ENCODE measurements at places on chromosomes 3 and 15.

DNA sequence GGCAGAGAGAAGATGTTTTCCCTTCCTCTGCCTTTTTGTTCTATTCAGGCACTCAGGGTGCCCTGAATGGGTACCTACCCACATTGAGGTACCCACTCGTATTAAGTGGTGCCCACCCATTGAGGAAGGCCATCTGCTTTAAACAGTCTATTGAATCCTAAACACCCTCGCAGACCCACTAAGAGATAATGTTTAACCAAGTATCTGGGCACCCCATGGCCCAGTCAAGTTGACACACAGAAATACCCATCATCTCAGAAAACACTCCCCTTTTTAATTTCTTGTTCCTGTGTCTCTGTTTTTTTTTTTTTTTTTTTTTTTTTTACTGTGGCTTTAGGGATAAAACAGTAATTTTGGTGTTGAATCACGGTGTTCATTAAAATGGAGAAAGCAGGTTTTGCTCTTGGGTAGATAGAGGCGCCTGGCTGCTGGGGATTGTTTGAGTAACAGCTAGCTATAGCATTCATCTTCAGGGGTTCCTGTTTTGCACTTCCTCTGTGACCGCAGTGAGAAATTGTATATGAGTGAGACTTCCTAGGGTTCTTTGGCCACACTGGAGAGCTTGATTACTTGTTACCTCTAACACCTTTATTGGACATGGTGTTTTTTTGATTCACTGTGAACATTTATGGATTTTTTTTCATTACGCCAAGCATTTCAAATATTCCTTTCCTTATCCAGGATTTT, 259.1 kb downstream of the PTPRG start:
- DNase-seq = no peak

- no peak for DNase-seq
These were observed 148.5 kb downstream of the DUT start for GRCh38 chr15:48479751-48480150.

- DNase-seq = no peak
These were observed 24.5 kb downstream of the TMOD3 start for GRCh38 chr15:51853998-51854397.

DNA sequence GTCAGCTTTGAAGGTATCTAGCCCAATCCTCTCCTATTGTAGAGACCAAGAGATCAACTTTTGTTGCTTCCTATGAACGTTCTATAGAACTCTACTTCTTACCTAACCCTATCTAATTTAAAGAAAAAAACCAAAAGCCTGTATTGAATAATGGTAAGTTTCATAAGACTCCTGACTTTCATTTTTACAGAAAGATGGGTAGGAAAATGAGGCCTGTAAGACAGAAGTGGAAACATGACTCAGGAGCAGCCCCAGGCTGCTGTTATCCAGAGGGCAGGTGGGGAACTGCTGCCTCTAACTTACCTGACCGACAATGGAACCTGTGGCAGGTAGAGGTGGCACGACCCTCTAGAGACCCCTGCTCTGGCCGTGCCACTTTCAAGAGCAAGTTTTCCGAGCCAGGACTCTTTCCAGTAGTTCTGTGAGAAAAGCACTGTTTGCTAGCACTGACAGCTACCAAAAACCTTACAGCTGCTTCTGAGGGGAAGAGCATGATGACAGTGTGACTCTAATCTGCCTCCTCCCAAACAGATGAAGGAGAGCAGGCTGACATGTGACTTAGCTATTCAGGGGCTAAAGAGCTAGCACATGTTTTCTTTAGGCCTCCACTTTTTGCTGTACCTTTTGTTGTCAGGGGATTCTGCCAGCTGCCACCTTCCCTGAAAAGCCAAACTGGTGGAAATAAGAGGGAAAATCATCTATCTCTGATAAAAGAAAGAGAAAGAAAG, 17.5 kb downstream of the POPDC2 start:
- no peak for DNase-seq

DNA sequence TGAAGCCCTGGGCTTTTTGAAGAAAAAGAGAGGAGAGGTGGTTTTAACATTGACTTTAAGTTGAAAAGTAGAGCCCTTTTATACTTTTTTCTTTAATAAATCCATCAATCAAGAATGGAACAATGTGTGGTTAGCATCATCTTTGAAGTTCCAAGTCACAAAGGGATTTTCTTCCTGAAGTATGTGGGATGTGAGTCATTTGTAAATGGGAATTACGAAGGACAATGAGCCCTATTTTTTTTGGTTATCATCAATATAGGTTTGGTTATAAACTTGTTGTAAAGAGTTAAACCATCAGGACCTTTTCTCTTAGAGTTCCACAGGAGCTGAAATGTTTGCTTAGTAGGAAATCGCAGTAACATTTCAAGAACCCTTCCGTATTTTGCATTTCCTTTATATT, 38.3 kb downstream of the PIK3CA start:
- no peak for DNase-seq

DNA sequence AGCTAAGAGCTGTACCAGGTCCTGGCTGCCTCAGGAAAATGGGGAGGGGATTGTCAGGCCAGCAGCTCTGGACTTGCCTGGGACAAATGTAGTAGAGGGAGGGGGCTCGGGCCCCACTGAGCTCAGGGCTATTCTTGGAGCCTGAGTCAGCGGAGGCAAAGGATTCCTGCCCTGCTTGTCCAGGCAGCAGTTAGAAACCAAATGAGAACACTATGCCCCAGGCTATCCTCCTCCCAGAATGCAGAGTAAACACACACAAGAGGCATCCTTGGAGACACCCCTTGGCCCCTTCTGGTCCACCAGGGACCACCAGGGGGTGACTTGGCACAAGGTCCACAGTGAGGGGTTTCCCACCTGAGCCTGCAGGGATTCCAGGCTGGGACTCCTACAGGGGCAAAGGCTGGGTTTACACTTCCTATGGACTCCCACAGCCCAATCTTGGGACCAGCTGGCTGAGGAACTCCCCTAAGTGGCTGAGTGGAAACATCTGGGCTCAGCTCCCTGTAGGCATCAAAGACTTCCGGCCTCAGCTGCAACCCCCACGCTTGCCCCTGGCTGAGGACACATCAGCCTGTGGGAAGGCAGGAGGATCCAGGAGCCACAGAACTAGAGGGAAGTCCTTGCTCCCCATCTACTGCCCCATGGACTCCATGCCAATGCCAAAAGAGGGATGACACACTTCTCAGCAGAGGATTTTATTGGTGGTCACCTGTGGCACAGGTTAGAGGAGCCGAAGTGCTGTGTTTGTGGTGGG, 3.4 kb upstream of the COL7A1 start:
- DNase-seq = no peak

DNA sequence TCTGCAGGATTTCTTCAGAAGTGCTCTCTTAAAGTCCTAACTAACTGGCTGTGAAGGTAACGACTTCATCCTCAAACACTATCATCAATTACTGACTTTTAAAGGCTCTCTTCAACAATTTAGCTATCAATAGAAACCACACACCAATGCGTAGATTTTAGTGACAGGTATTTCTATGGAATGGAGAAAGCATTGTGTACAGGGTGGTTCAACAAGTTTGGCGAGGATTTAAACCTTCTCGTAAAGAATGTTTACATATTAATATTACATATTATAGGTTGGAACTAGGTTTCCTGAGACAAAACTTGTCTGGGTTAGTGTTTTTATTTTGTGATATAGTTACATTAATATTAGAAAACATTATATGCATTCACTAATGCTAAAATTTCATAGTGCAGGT, 233.6 kb downstream of the CHL1 start:
- DNase-seq = no peak

- no peak for DNase-seq
These were observed 27.0 kb upstream of the TFG start for GRCh38 chr3:100682056-100682853.

DNA sequence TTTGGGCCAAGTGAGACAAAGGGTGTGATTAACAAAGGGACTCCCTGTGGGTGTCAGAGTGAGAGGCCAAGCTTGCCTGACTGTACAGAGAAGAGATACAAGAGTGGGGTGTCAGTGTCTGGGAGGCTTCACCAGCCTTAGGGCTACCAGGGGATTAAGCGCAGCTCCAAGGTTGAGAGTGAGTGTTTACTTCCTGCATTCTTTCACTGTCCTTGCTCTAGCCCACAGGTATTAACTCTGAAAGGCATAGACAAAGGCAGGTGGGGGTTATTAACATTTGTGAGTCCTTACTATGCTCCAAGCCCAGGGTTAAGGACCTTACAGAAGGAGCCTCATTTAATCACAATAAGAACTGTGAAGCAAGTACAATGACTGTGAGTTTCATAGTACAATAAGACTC, 107.6 kb downstream of the IL20RB start:
- no peak for DNase-seq

GRCh38 chr3:12139111-12139511, 19.6 kb downstream of the TIMP4 start:
- no peak for DNase-seq

DNA sequence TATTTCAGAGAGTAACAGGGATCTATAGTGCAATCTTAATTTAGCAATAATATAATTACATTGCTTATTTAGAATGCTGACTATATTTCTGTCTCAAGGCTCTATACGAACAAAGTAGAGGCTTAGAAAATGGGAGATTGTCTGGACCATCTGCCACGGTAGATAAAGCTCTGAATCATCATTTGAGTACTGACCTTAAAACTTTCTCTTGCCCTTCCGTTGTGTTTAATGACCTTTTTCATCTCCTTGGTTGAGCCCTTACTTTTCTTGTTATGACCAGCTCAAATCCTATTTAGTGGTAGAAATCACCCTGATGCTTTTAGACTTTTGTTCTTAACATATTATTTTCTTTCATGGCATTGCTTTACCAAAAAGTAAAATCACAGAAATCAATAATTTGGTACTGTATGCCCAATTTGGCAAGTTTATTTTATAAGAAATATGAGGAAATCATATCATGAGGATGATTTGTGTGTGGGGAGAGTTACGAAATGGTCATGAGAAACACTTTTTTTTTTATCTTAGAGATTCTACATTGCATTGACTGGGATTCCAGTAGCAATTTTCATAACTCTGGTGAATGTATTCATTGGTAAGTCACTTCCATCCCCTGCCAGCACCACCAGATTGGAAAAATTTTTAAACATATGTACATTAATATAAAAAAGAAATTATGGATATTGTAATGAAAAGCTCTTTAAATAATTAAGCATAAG, 11.0 kb downstream of the NDUFB5 start:
- no peak for DNase-seq

DNA sequence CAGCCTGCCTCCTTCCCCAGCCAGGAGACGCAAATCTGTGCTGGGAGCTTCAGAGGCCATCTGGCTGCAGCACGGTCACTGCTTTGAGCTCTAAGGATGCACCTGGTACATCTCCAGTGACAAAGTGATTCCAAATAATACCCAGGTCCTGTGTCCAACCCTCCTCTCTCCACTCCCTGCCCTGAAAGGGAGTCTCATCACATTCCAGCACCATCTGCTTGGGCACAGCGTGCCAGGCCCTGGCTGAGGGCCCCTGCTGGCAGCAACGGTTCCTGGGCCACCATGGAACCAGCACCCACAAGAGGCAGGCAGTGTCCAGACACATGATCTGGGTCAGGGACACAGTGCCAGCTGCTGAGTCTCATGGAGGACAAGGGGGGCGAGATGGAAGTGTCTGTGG, 81.3 kb downstream of the MTHFS start:
- no peak for DNase-seq

DNA sequence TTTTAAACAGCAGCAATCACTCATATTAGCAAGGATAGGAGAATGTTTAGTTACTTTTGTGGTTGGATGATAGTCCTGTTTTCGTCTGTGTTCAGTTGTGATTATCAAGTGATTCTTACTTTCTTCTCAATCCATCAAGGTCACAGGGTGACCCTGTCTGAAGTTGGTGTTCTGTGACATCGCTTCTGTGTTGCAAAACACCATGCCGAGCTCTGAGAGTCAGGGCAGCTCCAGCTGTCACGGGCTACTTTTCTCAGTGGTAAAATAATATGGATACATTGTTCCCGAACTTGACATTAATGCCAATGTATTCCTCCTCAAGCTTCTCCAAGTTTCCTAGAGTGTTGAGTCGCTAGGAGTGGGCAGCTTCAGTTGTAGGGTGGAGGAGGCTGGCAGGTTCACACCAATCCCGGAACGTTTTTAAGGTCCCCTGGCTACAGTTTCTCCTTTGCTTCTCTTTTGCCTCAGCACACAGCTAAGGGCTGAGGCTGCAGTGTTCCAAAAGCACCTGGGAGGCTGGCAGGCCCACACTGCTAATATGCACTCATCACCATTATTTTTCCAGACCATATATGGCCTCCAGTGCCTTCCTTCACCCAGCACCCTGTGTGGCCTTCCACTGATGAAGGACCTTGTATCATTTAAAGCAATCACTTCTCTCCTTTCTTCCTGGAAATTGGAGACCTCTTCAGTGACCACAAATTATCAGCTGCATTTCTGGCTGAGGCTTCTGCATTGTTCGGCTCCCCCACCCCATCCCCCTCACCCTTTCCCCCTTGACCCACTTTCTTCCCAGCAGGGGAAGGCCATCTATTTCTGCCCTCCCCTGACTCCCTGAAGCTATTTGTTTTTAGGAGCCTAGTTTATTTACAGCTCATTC, 25.8 kb downstream of the COLQ start:
- DNase-seq = no peak

DNA sequence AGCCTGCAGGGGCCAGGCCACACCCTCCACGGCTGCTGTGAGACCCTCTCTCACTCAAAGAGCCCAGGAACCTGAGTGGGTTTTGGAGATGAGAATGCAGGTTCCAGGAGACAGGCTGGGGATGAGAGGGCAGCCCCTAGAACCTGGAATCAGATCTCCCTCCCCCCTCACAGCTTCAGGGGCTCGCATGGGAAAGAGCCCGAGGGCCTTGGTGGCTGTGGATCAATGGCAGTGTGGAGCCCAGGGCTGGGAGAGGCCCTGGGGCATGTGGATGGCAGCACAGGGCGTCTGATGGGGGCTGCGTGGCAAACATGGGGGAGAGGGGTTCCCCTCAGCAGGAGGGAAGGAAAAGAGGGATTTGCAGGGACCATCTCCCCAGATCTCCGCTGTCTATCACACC, 112.8 kb upstream of the RPL32 start:
- no peak for DNase-seq

- no peak for DNase-seq
These were observed 41.3 kb downstream of the GOLIM4 start for GRCh38 chr3:168054447-168054846.

GRCh38 chr3:128598884-128599664, 51.5 kb downstream of the RPN1 start:
- DNase-seq = no peak
